SJSA1 (cell line): ENCODE measurements at places on chromosomes 5 and 9.

DNA sequence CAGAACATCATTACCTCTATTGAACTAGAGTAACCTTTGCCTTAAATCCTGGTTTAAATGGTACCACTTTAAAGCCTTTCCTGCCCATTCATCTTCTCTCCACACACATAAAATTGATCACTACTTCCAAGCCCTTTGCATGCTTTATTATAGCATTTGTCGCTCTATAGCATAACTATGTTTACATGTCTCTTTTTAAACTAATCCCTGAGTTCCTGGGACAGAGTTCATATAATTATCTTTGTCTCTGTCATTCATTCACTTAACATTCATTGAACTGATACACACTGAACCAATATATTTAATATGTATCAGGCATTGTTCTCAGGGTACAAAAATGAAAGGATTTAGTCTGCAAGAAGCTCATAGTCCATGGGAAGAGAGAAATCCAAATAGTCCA, 37.3 kb downstream of the RECK start:
- no peak for DNase-seq

DNA sequence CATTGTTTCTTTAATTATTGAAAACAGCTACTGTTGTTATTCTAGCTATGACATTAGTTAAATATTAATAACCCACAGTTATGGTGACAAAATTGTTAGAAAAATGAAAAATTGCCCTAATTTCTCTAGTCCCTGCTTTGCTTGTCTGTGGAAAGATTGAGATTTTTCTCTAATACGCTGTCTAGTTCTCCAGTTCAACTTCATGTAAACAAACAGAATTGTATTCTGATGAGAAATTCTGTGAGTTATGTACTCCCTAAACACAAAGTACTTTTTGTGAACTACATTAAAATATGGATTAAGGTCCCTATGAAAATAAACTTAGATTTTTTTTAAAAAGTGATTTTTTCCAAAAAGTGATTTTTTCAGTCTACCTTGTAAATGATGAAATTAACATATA, 8.7 kb downstream of the SLF1 start:
- DNase-seq: no peak

DNA sequence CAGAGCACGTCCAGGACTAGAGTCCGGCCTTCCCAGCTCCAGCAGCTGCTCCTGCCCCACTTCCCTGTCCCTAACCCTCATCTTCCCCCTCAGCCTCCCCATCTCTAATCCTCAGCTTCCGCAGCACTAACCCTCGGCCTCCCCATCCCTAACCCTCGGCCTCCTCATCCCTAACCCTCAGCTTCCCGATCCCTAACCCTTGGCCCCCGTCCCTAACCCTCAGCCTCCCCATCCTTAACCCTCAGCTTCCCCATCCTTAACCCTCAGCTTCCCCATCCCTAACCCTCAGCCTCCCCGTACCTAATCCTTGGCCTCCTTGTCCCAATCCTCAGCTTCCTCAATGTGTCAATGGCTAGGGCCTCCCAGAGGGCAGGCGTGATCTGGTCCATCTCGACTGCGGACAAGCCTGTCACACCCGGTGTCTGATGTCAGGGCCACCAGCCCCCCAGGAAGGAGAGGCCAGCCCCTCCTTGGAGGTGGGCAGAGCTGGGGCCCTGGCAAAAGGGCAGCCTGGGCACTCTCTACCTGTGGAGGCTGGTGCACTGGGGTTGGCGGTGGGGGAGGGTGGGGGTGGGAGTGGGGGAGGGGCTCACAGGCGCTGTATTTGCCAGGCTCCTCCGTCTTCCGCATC, 1.4 kb downstream of the OBP2B start:
- DNase-seq: no peak

DNA sequence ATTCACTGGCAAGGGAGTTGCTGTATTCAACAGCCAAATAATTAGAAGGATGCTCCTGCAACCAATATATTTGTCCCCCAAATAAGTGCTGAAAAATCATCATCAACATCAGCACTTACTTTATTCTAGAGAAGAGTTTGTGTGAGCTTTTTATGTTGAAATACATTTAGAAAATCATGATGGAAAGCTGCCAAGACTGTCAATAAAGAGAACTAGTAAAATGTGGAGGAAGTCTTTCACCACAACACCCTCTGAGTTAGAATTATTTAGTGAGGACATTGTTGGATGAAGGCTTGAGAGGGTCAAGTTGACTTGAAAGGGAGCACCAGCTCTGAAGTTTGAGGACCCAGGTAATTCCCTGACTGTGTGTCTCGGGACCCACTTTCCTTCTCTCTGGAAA, 100.2 kb upstream of the TBCA start:
- no peak for DNase-seq

GRCh38 chr5:147332658-147333057, 97.8 kb downstream of the STK32A start:
- DNase-seq: no peak

DNA sequence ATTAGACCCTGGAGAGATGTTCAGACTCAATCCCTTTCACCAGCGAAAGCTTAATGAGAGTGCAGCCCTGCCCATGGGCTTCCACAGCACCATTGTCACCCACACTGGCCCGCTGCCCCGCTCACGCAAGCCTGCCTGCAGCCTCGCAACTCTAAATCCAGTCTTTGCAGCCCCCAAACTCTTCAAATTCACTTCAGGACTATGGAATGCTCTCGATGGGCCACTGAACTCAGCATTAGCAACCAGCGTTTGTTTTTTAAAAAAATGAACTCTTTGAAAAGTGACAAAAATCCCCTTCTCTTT, 17.1 kb downstream of the DCANP1 start:
- DNase-seq: no peak
